Breast epithelium (tissue), 4 donors: ENCODE measurements at places on chromosomes 2 and 18.

DNA sequence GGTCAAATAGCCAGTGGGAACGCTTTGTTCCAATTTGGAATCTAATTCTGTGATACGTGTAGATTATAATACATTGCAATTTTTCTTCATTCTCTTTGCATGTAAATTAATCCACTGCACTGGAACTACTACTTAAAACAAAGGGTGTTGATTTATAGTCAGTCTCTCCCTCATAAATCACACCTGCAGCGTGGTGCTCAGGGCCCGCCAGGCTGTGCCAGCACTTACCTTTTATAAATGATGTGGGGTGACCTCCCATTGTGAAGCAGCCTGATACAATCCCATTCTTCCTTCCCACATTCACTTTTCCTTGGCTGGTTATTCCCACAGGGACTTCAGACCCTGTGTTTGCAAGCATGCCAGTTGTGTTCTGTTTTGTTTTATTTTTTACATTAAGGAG lies 302.3 kb upstream of the ID2 start:
- no peaks in the 10 kb centered on the region for H3K36me3 ChIP-seq
- no peaks in the 10 kb centered on the region for H3K4me1 ChIP-seq
- H3K4me3 ChIP-seq: no peak overlapping the region

- H3K27ac ChIP-seq: no peak overlapping the region
- no peak overlapping the region for H3K4me3 ChIP-seq
- H3K4me1 ChIP-seq: no peaks in the 10 kb centered on the region
- no peaks in the 10 kb centered on the region for H3K27me3 ChIP-seq
- no peaks in the 10 kb centered on the region for H3K36me3 ChIP-seq
Measured at GRCh38 chr18:49021433-49022129, 70.8 kb upstream of the SMAD7 start.

GRCh38 chr2:240393831-240394410 lies 41.5 kb upstream of the GPC1 start:
- H3K4me3 ChIP-seq: no peak overlapping the region
- no peaks in the 10 kb centered on the region for H3K27me3 ChIP-seq
- no peaks in the 10 kb centered on the region for H3K4me1 ChIP-seq
- peak; percentile 36 for DNase-seq
- no peaks in the 10 kb centered on the region for H3K36me3 ChIP-seq

GRCh38 chr2:30530346-30530745 lies 83.3 kb downstream of the LCLAT1 start:
- no peak overlapping the region for H3K4me3 ChIP-seq
- no peaks in the 10 kb centered on the region for H3K36me3 ChIP-seq
- no peak overlapping the region for H3K27ac ChIP-seq
- H3K4me1 ChIP-seq: no peaks in the 10 kb centered on the region

- no peak overlapping the region for H3K4me3 ChIP-seq
- H3K4me1 ChIP-seq: no peaks in the 10 kb centered on the region
- H3K27ac ChIP-seq: no peak overlapping the region
Measured at GRCh38 chr2:9115229-9115628, 91.4 kb upstream of the ASAP2 start.
